ENCODE measurements at places on chromosomes 3 and 15. TPM values are rescaled to one million over a fixed set of nuclear protein-coding genes. Genes with fewer than 3 reads are reported as not detected.

The ZNF501 gene
- 1.9 TPM for total RNA-seq

The ERICH6 gene
- total RNA-seq: 0.06 TPM

The AMT gene
- total RNA-seq: not detected

The CDAN1 gene
- 11.6 TPM for total RNA-seq

The SPESP1 gene
- not detected for total RNA-seq

The OIP5 gene
- total RNA-seq: 40.1 TPM

The LINS1 gene
- 14.4 TPM for total RNA-seq

The SNRK gene
- 11.4 TPM for total RNA-seq

The TRMT10C gene
- 37.7 TPM for total RNA-seq

The SMCO1 gene
- total RNA-seq: not detected

The FES gene
- 0.88 TPM for total RNA-seq

The FBLN2 gene
- not detected for total RNA-seq

The SEMA3G gene
- total RNA-seq: 0.29 TPM

The C2CD4A gene
- not detected for total RNA-seq

The ECE2 gene
- not detected for total RNA-seq

The PODXL2 gene
- 13.0 TPM for total RNA-seq

The HRH1 gene
- total RNA-seq: 1.9 TPM

The CYP1A1 gene
- total RNA-seq: 2.3 TPM

The ZSCAN2 gene
- total RNA-seq: 7.8 TPM

The ZPLD1 gene
- 0.06 TPM for total RNA-seq

The MRPL47 gene
- total RNA-seq: 96.8 TPM

The WDR73 gene
- total RNA-seq: 27.1 TPM
